ENCODE measurements at places on chromosomes 11 and 22. TPM values are rescaled to one million over a fixed set of nuclear protein-coding genes. Genes with fewer than 3 reads are reported as not detected.

The CTSW gene
- not detected for total RNA-seq

DNA sequence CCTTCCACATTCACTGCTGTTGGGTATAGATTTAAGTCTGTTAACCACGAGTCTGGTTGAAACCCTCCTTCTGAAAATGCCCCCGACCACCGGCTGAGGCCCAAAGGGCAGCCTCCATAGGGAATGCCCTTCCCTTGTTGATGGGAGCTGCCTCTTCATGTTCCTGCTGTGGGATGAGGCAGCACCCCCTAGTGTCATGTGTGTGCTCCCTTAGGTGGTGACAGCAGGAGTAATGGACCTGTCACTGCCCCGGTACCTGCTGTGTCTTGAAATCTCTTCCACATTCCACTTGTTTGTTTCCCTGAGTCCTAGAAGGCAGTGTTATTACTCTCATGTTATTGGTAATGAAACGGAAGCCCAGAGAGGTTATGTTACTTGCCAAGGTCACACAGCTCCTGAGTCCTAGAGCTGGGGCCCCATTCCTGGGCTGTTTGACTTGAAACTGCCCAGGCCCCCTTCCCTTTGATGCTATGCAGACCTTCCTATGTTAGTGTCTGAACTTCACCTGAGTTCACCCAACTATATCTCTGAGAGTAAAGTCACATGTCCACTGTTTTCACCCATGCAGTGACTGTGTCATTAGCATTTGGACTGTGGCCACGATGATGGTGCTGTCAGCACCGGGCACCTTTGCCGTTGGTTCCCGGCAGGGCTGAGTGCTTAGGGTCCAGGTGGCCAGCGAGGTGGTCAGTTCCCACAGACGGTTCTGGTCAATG lies 234.3 kb downstream of the TBC1D22A start:
- peak; percentile 12 for DNase-seq

DNA sequence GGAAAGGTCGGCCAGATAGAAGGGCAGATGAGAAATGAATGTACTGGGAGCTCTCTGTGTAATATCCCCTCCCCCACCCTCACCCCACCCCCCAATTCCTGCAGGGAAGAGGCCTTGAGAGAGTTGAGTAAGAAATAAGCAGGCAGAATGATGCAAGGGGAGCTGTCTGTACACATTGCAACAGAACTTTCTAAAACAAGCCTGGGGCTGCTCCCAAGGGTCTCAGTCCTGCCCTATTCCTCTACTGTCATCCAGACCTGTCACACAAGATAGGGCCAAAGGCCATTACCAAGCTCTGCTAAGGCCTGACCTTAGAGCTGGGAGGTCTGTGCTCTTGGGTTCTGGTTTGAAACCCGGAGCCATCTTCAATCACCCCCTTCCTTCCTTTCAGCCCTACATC lies 5.7 kb upstream of the DGAT2 start:
- no peak for DNase-seq

GRCh38 chr11:28529540-28530410 lies 421.6 kb downstream of the METTL15 start:
- peak; percentile 22 for DNase-seq

- DNase-seq = no peak
These were observed 45.2 kb downstream of the SC5D start for GRCh38 chr11:121337740-121338272.

DNA sequence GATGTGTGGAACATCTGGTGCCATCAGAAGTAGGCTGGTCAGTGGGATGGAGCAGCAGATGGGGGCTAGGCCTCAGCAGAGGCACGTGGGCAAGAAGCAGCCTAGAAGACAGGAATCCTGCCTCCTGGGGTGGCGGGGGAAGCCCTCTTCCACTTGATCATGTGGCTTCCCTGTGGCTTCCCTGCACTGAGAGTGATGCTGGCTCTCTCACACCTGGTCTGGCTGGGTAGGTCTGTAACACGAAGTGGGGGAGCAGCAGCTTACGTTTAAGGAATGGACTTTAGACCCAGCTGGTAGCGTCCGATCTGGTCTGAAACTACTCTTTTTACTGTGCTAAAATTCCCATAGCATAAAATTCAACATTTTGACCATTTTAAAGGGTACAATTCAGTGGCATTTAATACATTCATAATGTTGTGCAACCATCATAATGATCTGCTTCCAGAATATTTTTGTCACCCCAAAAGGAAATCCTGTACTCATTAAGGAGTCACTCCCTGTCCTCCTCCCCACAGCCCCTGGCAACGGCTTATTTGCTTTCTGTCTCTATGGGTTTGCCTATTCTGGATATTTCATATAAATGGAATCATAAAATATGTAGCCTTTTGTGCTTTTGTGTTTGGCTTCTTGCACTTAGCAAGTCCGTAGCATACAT lies 21.7 kb downstream of the PTPN5 start:
- peak; percentile 65 for DNase-seq

DNA sequence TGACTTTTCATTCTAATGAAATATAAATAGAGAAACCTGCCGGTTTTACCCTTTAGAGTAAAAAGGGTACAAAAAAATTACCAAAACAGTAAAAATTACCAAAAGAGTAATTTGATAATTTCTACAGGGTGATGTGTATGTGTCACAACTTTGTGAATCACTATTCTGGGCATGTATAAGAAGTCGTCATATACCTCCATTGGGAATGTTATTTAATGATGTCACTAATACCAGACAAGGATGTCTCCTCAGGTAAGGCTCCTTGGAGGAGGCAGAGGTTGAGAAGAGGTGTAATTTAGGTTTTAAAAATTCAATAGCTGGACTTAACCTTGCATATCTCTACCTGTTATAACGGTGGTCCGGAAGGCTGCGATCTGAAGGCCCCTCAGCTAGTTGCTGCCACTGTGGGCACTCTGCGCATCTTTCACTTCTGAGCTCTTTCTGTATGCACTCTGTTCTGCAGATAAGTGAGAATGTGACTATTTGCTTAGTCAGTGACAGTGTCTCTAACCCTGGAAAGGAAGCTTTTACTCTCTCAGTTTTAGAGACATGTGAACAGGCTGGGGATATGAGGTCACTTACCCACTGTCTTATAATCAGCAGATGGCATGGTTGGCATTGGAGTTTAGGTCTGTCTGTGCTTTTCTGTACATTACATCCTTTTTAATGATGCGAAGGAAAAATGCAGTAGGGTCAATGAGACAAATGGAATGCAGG lies 987 bp upstream of the NCR3LG1 start:
- no peak for DNase-seq

GRCh38 chr22:20909543-20910303 lies 7.5 kb upstream of the CRKL start:
- no peak for DNase-seq

Measured in Calu3 (cell line).